ENCODE measurements at places on chromosomes 2 and 18.

GRCh38 chr2:187994464-187995331, 297.0 kb upstream of the GULP1 start:
- no peak for DNase-seq

DNA sequence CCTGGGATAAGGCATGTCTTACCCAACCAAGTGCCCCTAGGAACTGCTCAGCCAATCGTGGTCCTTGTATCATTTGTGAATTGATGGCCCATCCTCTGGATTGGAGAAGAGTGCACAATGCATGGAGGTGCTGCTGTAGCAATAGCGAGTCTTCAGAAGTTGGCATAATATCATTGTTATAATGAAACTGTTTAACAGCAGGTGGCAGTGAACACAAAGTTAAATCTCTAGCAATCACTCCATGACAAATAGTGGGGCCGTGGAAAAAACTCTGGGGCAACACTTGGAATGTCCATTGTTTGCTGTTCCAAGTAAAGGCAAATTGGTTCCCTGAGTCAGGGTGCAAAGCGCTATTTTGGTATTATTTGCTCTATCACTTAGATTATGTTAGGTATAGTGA, 11.4 kb downstream of the REG1A start:
- no peak for DNase-seq

DNA sequence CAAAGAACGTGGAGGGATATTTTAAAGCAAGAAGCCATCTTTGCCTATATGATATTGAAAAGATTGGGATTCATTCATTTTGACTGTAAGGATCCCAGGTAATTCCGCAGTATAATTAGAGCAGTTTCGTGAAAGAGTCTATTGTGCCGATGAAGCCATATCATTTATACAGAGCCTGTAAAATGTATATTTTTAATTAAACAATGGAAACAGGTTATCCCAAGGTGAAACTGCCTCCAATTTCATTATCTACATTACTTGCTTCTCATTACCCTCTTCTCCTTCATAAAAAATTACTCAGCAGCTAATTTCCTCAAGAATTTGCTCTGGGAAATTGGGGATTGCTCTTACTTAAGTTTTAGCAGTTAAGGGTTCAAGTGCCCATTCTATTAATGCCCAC, 444.1 kb downstream of the SOCS6 start:
- no peak for DNase-seq

DNA sequence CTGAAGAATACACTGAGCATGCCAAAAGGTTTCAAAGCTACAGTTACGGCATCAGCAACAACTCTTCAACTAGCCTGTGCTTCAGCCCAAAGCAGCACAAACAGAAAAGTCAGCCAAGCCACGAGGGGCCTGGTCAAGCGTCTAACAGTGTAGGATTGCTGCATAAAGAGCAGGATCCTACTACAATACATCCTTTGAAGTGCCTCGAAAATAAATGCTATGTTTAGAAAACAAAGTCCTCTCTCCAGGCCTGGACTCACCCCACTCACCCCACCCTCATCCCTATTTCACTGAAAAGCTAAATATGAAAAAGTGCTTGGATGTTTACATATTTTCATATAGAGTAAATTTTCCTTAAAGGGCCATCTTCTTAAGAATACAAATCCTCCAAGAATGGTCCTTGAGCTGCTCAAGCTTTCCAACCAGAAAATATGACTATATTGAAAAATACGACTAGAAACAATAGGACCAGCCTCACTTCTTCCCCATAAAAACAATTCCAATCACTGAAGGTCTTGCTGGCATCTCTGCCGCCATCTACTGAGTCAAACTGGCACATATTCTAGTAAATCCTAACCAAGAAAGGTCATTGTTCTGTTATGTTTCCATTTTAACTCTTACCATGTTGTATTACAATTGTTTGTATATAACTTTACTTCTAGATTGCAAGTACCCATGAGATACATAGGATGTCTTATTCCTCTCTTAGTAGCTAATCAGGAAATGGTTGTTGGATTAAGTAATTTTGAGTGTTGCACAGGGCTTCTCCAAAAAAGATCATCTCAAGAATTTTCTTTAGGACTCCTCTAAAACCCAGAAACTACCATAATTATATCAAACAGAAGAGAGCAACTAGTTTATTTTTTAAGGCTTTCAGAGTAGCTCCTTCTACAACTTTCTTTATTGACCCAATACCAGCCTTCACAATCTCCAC, 63.6 kb downstream of the CLHC1 start:
- peak; percentile 76 for DNase-seq

GRCh38 chr2:182545420-182546167, 118.8 kb upstream of the PDE1A start:
- DNase-seq = no peak

GRCh38 chr18:70422391-70422965, 133.6 kb downstream of the SOCS6 start:
- no peak for DNase-seq

- no peak for DNase-seq
These were observed 17.6 kb downstream of the ZEB2 start for GRCh38 chr2:144502369-144502768.

DNA sequence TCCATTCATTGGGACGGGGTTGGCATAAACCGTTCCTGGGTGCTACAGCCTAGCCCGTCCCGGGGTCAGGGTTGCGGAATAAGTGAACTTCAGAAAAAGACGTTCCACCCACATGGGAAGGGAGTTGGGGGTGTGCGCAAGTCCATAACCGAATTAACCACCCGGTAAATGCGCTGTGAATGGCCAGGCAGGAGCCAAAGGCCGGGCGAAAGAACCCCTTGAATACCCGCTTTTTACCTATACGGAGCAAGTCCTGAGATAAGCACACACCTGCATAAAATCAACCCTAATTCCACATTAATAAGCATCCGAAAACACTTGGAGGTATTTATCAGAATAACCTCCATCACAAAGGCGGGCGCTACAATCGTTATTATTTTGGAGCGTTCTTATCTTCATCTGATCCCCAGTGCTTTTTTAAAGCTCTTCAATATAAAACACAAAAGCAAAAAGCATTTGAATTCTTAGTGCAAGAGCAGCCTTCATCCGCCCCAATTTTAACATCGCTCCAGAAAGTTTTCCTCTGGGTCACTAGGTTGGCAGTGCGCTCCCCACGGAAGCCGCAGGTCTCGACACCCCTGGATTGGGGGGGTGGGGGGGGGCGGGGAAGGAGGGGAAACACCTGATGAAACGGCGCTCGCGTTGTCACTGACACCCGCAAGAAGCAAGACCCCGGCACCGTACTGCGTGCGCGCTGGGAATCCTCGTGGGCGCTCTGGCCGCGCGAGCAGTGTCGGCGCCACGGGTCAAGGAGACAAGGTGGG, 1.2 kb downstream of the SATB2 start:
- no peak for DNase-seq

DNA sequence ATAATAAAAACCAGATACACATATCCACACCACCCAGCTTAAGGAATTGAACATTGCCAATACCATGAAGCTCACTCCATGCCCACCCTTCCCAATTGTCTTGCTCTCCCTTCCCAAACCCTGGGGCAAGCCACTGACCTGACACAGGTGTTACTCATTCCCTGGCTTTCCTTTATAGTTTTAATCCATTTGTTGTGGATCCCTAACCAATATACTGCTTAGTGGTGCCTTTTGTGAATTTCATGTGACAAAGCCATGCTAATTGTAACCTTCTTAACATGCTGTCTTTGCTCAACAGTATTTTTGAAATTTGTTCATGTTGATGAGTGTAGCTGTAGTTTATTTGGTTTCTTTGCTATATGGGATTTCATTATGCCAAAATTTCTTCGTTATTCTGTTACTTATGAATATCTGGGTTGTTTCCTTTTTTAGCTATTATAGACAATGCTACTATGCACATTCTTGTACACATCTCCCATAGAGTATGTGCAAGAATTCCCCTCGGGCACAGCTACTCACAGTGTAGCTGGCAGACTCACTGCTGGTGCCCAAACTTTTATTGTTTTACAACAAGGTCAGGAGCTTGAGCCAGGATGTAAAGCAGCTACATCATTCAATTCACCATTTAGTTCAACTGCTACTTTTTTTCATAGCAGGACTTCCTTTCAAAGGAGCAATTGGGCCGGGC, 90.8 kb upstream of the ATL2 start:
- no peak for DNase-seq

- DNase-seq = no peak
These were observed 82.9 kb downstream of the CHRNA1 start for GRCh38 chr2:174681099-174682006.

- DNase-seq = peak; percentile 76
These were observed 781 bp upstream of the SLC5A6 start for GRCh38 chr2:27212626-27213471.

GRCh38 chr2:172200495-172201085, 97.9 kb upstream of the DLX2 start:
- peak; percentile 22 for DNase-seq

DNA sequence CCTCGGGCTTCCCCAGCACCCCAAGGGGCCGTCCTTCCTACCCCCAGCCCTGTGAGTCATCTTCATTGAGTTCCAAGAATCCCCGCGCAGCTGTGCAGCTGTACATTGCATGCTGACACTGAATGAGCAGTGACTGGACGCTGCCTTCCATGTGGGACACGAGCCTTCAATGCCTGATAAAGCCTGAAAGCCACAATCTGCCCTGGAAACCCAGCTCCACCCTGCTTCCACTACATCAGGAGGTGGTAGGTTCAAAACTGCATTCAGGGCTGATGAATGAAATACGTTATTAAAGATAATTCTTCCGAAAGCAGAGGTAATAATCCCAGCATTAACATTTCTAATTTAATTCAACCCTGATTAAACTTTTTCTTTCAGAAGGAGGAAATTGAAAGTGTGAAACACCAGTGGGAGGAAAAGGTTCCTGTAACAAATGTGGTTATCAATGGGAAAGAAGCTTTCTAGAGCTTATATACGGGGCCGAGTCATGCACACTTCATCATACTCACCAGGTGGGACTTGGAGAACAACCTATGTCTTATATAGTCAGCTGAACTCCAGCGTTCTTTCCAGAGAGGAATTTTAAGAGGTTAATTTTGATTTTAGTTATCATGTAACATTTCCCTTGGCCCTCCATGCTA, 360.1 kb downstream of the LPIN1 start:
- DNase-seq = peak; percentile 44

- no peak for DNase-seq
These were observed 1.1 kb upstream of the NAPG start for GRCh38 chr18:10524507-10525370.

- no peak for DNase-seq
These were observed 22.1 kb downstream of the MFF start for GRCh38 chr2:227347117-227347516.

GRCh38 chr2:141611981-141612380, 518.8 kb downstream of the LRP1B start:
- no peak for DNase-seq

GRCh38 chr2:165572151-165572550, 102.7 kb downstream of the CSRNP3 start:
- no peak for DNase-seq

- DNase-seq = no peak
These were observed 10.6 kb downstream of the DAW1 start for GRCh38 chr2:227881866-227882517.

- no peak for DNase-seq
These were observed 315.3 kb upstream of the GULP1 start for GRCh38 chr2:187976259-187976985.

- DNase-seq = no peak
These were observed 6.3 kb upstream of the ID2 start for GRCh38 chr2:8675543-8675942.

DNA sequence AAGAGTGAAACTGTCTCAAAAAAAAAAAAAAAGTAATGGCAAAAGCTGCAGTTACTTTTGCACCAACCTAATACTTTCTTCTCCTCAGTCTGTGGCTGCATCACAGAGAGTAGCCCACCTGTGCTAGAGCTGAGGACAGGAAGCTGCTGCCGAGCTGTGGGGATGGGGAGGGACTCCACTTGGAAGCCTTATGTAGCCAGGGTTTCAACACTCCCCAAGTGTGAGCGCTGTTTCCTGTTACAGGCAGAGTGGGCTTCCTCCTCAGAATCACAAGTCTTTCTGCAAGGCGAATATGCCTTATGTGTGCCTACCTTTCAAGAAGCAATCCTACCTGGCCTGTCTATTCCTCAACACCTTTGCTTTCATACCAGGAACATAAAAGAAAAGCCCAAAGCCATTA, 36.3 kb upstream of the CYP27C1 start:
- no peak for DNase-seq

DNA sequence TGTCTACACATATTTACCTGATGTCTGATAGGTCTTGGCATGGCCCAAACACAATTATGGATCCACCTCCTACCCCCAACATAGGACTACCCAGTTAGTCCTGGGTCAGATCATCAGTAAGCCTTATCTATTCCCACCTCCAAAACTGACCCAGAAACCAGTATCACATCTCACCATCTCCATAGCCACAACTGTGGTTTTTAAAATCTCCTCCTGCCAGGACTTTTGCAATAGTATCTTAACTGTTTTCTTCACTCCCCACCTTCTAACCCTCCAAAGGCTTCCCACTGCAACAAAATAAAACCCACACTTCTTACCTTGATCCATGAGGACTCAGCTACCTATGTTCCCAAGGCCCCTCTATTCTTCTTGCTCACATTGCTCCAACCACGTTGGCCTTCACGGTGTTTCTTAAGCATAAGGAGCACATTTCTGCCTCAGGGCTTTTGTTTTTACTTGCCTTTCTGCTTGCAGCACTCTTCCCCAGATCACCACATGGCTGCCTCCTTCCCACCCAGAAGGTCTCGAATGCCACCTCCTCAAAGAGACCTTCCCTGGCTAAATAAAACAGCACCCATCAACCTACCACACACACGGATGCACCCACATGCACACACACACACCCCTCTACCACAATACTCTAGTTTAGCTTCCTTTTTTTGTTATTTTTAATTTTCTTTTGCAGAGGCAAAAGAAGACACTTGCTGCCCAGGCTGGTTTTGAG, 125.9 kb upstream of the SLC1A4 start:
- DNase-seq = no peak

DNA sequence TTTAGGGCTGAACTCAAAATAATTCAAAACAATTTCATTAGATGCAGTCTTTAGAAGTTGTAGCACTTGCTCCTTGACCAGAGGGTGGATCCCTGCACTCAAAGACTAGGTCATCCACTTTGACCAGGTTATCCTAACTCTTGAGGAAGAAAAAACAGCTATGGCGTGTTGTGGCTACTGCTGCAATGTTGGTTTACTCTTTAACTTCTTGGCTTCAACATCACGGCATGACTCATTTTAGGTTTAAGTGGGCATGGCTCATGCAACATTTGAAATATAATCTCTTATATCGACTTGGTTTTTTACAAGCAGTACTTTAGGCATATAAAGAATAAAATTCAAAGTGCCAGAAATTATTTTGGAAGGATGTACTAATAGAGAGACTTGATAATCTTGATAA, 35.4 kb downstream of the ANKRD29 start:
- no peak for DNase-seq

DNA sequence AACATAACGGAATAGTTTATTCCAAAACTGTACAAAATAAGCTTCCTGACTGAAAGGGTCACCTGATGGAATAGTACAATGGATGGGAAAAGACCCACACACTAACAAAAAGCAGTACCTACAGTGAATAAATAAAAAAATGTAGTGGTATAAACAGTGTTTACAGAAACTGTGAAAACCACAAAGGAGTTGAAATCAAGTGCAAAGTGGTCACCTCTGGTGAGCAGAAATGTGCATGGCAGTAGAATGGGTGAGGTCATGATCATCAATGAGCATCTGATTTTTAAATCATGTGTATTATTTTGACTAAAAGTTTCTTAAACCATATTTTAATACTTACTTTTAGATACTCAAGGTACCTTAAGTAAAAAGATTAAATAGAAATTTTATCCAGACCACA, 11.4 kb downstream of the WDSUB1 start:
- no peak for DNase-seq
